ENCODE measurements at places on chromosomes 5 and 9. TPM values are rescaled to one million over a fixed set of nuclear protein-coding genes. Genes with fewer than 3 reads are reported as not detected.

DPP7 gene
- 137 TPM for total RNA-seq

OR13C5 gene
- not detected for total RNA-seq

GRIA1 gene
- not detected for total RNA-seq

CDC25C gene
- total RNA-seq, result 2.0 TPM

All from kidney epithelial cell (primary cell).